Omental fat pad (tissue), 4 donors: ENCODE measurements at places on chromosomes 2 and 18.
A peak's percentile ranks its signal among the peaks of the same experiment; 100 is the strongest.

GRCh38 chr2:127735044-127735443 is 33.7 kb downstream of the SFT2D3 start:
- DNase-seq = no peak

- peak; percentile 62 for DNase-seq
These were observed at the start of gene GYPC for GRCh38 chr2:126655500-126656430. Gene GYPC (plus strand): TSS chr2:126656158. CDS start chr2:126656264, 106 bp downstream.

DNA sequence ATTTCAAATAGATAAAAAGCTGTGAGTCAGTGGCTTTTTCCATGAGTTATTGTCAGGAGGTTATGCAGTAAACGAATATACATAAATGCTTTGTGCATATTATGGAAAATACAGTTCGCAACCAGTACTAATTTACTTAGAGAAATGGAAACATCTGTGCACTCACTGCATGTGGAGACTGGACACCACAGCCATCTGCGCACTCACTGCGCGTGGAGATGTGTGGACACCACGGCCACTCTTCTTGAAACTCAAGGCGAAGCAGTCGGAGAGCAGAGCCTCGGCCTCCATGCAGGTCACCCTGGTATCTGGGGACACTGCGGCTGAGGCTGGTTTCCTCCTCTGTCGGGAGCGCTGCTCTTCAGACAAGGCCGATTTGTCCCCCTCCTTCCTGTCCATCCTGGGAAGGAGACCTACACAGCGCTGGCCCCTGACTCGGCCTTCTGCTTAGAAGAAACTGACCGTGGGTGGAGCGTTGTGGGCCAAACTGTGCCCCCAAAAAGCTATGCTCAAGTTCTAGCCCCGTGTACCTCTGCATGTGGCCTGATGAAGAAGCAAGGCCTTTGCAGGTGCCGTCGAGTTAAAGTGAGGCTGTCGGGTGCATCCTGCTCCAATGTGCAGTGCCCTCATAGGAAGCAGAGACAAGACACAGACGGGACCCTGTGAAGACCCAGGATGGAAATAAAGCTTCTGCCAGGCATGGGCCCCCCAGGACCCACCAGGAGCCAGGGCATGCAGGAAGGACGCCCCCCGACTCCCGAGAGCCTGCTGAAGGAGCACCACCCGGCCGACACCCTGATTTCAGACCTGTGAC is 88.0 kb downstream of the TPO start:
- DNase-seq = no peak

- DNase-seq = no peak
These were observed 221.8 kb downstream of the ANAPC1 start for GRCh38 chr2:111662039-111662770.

- no peak for DNase-seq
These were observed 105.9 kb upstream of the HS6ST1 start for GRCh38 chr2:128424406-128425171.

- no peak for DNase-seq
These were observed 28.9 kb downstream of the LDLRAD4 start for GRCh38 chr18:13247506-13247905.

DNA sequence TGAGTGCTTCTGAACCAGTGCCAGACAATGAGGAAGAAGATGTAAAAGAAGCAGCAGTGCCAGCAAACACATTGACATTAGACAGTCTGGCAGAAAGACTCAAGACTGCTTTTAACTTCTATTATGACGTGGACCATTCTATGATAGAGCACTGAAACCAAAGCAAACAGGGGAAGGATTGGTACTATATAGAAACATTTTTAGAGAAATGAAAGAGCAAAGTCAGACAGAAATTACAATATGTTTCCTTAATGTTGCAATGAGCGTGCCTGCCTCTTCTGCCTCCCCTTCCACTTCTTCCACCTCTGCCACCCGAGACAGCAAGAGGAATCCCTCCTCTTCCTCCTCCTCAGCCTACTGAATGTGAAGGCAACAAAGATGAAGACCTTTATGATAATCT is 39.7 kb downstream of the DHX57 start:
- no peak for DNase-seq

DNA sequence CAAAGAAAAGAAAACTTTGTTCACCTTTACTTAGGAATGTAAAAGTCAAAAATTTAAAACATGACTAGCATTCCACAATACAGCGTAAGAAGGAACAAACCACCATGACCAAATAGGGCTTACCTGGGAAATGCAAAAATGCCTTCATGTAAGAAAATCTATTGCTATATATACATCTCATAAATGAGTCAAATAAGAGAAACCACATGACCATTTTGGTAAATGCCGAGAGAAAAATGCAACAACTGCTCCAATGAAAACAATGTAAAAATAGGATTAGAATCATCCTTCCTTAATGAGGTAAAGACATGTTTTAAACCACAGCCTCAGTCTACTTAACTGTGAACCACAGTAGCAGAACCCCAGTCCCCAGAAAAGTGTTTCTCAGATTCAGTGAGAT is 49.4 kb downstream of the TGOLN2 start:
- DNase-seq = no peak

DNA sequence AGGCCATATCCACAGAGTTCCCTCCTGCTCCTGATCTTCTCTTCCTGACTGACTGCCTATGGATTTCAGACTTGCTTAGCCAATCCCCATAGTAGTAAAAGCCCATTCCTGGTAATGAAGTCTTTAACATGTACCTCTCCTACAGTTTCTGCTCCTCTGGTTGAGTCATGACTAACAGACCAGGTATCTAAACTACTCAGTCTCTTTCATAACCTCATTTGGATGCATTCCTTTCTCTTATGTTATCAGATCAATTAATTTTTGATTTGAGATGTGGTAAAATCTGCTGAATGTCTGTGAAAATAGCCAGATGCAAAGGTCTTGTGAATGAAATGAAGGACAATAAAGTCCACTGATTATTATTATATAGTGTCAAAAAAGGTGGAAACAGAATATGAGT is 198.0 kb downstream of the NBAS start:
- DNase-seq = no peak

- no peak for DNase-seq
These were observed 43.6 kb downstream of the KCNG3 start for GRCh38 chr2:42450136-42450535.

DNA sequence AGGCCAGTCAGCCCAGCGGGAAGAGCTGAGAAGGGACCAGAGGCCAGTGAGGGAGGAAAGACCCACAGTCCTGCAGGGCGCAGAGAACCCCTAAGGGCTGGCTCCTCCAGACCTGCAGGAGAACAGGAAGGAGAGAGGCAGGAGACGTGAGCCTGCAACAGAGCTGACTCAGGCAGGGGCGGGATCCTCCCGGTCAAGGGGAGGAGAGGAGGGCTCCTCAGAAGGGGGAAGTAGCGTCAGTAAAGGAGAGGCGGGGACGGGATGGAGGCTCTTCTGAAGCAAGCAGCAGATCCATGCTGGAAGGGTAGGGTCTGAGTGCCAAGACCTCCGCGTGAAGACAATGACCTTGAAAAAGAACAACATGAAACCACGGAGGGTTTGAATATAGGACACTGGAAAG is 50.8 kb downstream of the TRABD2A start:
- DNase-seq = no peak

- no peak for DNase-seq
These were observed 383 bp upstream of the ATP5MC3 start for GRCh38 chr2:175181877-175182308.

DNA sequence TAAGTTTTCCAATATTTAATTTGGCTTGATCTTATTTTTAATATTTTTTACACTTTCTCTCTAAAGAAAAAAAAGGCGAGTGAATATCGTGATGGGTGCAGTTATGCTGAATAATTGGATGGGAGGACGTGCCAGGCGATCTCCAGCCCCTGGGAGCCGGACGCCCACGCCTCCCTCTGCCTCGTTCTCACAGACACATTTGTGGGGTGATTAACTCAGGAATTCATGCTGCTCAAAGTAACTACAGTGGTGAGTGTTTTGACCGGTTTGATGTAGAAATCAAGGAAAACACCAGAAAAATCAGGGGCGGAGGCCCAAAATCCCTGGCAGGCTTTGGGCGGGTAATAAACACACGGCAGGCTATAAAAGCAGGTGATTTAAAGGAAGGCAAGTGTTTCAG is 736.8 kb upstream of the SALL3 start:
- DNase-seq = no peak

DNA sequence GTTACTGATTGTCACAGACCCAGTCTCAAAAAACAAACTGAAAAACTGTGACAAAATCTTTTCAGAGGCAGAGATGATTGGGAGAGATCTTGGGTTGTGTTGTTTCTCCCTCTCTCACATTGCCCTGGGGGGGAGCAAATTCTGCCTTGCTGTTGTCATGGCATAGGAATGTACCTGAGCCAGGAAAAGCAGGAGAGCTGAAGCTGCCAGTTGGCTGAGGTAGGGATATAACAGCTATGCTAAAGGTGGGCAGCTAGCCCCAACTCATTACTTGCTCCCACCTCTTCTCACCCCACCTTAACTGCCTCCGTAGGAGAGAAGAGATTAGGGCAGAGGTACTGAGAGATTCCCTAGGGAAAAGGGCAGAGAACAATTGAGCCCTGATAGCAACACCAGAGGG is 299.3 kb downstream of the OSR1 start:
- no peak for DNase-seq

- DNase-seq = no peak
These were observed 105.6 kb downstream of the MAPK4 start for GRCh38 chr18:50665519-50665918.

DNA sequence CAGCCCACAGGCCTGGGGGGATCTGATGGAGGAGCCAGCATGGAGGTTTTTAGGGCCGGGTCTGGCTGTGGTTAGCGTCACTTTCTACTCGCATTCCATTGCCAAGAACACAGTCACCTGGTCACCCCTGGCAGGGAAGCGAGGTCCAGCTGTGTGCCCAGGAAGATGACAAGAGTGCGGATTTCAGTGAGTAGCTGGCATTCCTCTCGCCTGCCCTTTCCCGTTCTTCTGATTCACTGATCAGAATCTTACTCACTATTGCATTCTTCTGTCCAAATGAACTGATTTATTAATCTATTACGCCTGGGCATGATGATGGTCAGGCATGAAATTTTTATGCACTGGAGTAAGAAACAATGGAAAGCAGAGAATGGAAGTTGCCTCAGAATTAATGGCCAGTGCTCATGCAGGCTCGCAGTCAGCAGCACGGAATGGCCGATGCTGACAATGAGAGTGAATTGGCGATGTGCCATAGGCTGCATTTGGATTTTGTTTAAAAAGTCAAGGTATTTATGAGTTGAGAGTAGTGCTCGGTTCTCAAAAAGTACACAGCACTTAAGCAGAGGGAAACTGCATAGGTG is 76.4 kb upstream of the MGAT5 start:
- DNase-seq = no peak

DNA sequence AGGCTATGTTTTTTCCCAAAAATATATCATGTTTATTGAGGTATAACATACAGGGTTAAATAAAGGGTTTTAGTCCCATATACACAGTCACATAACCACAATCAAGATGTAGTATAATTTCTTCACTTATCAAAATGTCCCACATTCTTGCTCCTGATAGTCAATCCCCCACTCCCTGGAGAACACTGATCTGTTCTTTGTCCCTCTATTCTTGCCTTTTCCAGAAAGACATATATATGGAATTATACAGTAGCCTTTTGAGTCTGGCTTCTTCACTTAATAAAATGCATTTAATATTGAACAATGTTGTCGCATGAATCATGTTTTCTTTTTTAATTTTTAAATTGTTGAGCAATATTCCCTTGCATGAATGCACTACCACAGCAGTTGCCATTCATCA is 1059.7 kb downstream of the TSN start:
- DNase-seq = no peak

DNA sequence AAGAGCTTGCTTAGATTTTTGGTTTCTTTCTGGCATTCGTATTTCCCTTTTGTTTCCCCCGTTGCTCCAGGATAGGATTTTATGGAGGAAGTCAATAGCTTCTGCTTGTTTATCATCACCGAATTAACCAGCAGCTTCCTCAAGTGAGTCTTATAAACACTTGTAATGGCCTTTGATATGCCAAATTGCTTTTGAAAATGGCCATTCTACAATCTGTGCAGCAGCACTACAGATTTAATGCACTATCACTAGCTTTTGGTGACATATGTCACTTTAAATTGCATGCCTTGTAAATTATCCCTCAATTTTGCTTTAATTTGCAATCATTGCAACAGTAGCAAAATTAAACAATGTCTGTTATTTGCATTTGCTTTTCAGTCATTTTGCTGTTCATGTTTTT is 774.7 kb downstream of the METTL4 start:
- DNase-seq = no peak

GRCh38 chr2:132547090-132547687 is 122.8 kb downstream of the LYPD1 start:
- peak; percentile 65 for DNase-seq

DNA sequence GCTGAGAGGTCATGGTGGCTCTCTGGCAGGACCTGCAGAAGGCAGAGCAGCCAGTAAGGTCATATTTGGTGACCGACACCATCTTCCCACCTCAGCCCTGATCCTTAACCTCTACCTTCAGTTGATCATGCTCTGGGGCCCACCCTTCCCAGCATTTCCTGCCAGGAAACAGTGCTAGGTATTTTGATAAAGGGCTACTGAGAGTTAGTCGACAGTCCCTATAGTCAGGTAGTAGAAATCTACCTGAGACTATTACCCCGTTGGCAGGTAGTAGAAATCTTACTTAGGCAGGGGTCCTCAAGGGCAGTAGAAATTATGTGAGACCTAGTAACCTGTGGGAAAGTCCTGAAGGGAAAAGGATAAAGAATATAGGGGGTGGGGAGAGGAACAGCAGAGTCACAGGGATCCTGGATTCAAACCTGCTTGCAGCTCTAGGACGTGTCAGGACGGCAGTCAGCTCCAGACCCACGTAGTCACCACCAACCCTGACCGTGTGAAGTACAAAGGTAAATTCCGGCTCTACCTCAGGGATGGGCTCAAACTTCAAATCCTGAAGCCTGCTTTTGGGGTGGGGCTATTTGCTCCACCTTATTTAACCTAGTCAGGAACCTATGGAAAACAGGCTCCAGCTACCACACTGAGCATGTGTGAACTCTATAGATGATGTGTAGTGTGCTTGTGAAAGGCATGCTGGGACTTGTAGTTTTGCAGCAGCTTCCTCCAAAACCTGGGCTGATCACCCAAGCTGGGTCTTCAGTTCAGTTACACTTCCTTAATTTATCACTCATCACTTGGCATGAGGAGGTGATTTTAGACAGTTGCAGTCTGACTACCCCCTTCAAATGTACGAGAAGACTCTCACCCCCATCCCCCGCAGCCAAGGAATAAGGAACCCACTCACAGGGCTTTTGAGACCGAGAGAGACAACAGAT is at the start of gene DQX1:
Gene DQX1, minus strand, starts transcription at position 515 of the 932 bp plus-strand sequence. Its CDS starts 502 bp downstream, at position 13.
- DNase-seq = no peak

GRCh38 chr18:49685231-49685942 is 123.5 kb downstream of the LIPG start:
- no peak for DNase-seq

- no peak for DNase-seq
These were observed 249.3 kb upstream of the GULP1 start for GRCh38 chr2:188042412-188042811.

- DNase-seq = no peak
These were observed 65.3 kb downstream of the WDPCP start for GRCh38 chr2:63522950-63523349.
